ENCODE measurements at places on chromosomes 6 and 20.
A peak's percentile ranks its signal among the peaks of the same experiment; 100 is the strongest.

GRCh38 chr6:32794510-32794909 lies 22.3 kb downstream of the HLA-DOB start:
- peak; percentile 97 for DNase-seq

- no peak for DNase-seq
Measured at GRCh38 chr6:74069089-74069581, 373.1 kb downstream of the CD109 start.

DNA sequence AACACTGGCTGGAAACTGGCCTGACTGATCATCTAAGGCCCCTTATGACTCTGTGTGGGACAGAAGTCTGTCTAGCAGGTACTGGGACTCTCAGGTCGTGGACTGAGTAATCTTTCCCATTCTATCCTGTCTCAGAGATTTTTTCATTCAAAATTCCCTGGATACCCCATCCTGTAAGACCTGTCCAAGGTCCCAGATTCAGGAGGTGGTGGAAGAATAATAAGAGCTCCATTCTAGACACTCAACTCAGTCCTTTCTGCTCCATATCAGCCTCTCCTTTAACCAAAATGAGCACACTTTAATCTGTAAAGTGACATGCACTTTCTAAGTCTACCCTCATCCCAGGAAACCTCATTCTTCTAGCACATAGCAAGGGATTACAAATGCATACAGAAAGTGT lies 82.5 kb upstream of the MRPS10 start:
- DNase-seq, result no peak

DNA sequence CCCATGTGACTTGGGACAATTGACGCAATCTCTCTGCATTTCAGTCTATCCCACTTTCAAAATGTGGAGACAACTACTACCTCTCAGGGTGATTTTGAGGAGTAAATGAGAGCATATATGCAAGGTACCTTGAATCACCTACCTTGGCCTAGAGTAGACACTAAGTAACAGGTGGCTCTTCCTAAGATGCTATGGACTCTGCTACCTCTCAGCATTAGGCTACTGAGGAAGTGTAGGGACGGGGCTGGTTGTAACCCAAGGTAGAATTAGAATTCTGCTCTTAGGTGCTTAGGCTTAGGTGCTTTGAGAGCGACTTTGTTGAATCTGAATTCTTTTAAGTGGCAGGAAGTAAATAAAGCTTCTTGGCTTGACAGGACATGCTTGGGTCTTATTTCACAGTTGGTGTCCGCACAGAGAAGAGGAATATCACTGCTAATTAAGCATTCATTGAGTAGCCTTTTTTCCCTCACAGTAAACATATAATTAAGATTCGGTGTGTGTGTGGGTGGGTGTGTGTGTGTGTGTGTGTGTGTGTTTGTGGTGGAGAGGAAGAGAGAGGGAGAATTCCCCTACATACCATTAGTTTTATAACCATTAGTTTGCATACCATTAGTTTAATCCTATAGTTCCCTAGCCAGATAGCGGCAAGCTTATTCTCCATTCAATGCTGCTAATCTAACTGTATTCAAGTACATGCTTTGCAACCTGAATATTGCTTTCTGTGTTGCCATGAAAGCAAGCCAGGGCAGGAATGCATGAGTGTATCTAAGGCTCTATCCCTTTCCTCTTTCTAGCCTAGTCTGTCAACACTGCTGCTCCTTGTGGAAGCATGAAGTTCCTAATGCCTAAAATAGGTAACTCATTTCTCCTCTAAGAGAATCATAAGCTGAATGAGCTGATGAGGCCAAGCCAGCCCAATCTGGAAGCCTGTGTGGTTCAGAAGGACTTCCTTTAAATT lies 112.5 kb downstream of the IPCEF1 start:
- DNase-seq, result no peak

GRCh38 chr20:44640522-44640921 lies 11.0 kb downstream of the ADA start:
- DNase-seq, result no peak

DNA sequence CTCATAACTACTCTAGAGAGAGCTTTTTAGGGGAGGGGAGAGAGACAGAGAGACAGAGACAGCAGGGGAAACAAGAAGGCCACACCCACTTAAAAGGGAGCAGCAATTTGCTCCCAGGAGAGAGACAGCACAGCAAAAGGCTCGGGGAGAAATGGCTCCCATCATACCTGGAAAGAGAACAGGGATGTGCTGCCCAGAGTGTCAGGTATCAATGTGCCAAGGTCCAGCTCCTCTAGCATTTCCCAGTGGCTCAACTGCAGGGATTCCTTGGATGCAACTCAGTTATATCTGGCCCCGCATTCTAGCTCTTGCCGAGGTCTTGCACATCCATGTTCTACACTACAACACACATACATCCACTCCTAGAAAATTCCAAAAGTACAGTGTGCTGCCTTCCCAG lies 304.0 kb upstream of the CDYL start:
- DNase-seq, result no peak

- no peak for DNase-seq
Measured at GRCh38 chr6:63859528-63859927, 223.9 kb downstream of the PHF3 start.

DNA sequence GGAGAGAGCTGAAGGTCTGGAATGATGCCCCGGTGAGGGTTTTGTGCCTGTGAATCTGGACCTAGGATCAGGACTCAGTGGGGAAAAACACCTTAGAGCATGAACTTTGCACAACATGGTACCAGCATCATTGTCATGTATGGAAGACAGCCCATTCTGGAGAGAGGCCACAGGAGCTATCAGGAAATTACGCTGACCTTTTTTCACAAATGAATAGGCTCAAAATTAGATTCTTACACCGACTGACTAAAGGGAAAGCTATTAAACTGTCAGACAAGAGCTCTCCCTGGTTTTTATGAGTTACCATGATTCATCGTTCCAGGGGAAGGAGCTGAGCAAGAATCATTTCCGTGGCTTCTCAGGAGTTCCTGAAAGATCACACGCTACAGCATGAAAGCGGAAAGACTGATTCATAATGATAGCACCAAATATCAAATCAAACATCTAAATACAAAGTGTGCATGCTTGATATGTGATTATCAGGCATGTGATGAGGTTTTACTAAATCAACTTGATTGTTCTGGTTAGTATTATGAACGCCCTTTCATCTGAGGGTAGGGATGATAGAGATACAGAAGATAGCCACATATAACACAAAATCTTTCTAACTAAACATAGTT lies 224.9 kb upstream of the SMLR1 start:
- DNase-seq, result no peak

- DNase-seq, result no peak
Measured at GRCh38 chr6:53746442-53747103, 48.2 kb upstream of the LRRC1 start.

GRCh38 chr20:53899351-53900167 lies 170.8 kb downstream of the BCAS1 start:
- no peak for DNase-seq

GRCh38 chr6:112781241-112781640 lies 434.1 kb downstream of the RFPL4B start:
- DNase-seq, result no peak

- no peak for DNase-seq
Measured at GRCh38 chr6:39178235-39178634, 51.0 kb downstream of the KCNK5 start.

- DNase-seq, result no peak
Measured at GRCh38 chr6:21061892-21062291, 527.6 kb downstream of the CDKAL1 start.

- DNase-seq, result no peak
Measured at GRCh38 chr6:144365271-144365670, 80.1 kb downstream of the UTRN start.

DNA sequence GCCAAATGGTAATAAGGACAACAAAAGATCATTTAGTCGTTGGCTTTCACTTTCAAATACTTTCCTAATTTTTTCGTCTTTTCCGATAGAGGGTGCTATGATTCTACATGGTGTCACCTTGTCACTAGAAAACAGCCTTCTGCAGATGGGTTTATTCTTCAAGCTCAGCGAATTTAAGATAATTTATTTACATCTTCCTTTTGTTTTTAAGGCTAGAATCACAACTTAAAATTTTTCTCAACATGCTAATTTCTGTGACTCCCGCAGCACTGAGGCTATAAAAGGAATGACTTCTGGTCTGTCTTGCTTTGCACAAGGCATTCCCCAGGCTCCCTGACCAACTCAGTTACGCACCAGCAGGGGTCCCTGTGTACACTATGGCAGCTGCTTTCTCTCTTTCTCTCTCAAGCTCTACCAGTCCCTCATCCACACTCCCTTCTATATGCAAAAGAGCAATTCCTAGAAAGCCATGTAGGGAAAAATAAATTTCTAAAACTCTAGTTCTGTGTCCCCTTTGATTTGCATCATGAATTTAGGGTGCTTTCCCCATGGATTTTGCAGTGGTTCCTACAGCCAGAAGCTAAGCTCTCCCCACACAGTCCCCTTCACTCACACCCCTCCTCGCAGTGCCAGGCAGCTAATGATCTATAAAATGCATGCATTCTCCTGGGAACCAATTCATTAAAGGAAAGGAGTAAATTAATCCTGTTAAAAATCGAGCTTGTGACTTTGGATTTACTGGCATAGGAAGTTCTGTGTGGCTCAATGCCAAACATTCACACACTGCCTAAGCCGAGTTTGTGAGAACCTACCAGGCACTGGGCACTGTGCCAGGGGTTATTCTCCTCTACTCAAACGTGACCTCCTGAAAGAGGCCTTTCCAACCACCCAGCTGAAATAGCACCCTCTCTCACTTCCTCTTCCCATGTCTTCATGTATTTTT lies 74.5 kb downstream of the DCDC2 start:
- DNase-seq, result peak; percentile 86

DNA sequence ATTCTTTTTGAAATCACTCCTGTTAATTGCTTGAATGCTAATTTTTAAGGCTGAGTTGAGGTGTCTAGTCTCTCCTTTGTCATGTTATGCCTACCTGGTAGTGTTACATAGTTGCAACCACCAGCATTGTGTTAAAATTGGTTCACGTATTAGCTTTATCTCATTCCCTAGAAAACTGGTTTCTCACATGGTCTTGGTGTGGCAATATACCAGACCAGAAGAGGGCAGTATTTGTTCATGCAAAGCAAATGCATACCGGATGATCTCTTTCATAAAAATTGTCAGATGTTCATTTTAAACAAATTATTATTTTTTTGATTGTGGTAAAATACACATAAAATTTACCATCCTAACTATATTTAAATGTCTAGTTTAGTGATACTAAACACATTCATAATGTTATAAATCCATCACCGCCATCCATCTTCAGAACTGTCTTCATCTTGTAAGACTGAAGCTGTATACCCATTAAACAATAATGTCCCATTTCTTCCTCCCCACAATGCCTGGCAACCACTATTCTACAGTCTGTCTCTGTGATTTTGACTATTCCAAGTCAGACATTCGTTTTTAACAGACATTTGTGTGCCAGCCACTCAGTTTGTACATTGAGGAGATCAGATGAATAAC lies 92.8 kb downstream of the ATRN start:
- DNase-seq, result peak; percentile 38

GRCh38 chr6:165321555-165322145 lies 12.2 kb upstream of the C6orf118 start:
- DNase-seq, result no peak

GRCh38 chr20:59120919-59121318 lies 42.7 kb upstream of the ZNF831 start:
- DNase-seq, result no peak

- DNase-seq, result no peak
Measured at GRCh38 chr20:18172379-18172778, 34.7 kb downstream of the KAT14 start.

GRCh38 chr20:61691978-61692377 lies 373.7 kb downstream of the TAF4 start:
- no peak for DNase-seq

- no peak for DNase-seq
Measured at GRCh38 chr20:5748246-5748645, 2.0 kb upstream of the SHLD1 start.

Measured in AML-193 (cell line).